SK-N-SH (cell line): ENCODE measurements at places on chromosomes 1 and 21. TPM values are rescaled to one million over a fixed set of nuclear protein-coding genes. Genes with fewer than 3 reads are reported as not detected.

- H3K4me3 ChIP-seq, result peak overlapping the region; percentile 100
- H3K27ac ChIP-seq, result peak overlapping the region; percentile 66
- H3K27me3 ChIP-seq, result no peaks in the 10 kb centered on the region
- H3K36me3 ChIP-seq, result peaks cover 38% of the 10 kb centered on the region
Measured at GRCh38 chr1:28582248-28582615, 9.8 kb upstream of the RAB42 start.

- no peak overlapping the region for H3K27ac ChIP-seq
- no peak overlapping the region for H3K4me3 ChIP-seq
- H3K4me1 ChIP-seq, result no peaks in the 10 kb centered on the region
- DNase-seq, result peak; percentile 90
Measured at GRCh38 chr1:205335692-205336091, 14.1 kb upstream of the NUAK2 start.

GRCh38 chr1:24155011-24155782 is 12.3 kb upstream of the IL22RA1 start:
- no peaks in the 10 kb centered on the region for H3K36me3 ChIP-seq
- no peak overlapping the region for H3K4me3 ChIP-seq
- no peak overlapping the region for H3K27ac ChIP-seq
- DNase-seq, result peak; percentile 43
- H3K4me1 ChIP-seq, result no peaks in the 10 kb centered on the region

F13B gene
- not detected in 2 replicates for polyA plus RNA-seq

LHX8 gene
- 0.19 and 0.30 TPM in 2 replicates for polyA plus RNA-seq
